ENCODE measurements at places on chromosomes 1 and 21.

- peak; percentile 76 for DNase-seq
These were observed 4.1 kb downstream of the KIF21B start for GRCh38 chr1:201019321-201019977.

- no peak for DNase-seq
These were observed 234.9 kb downstream of the NPHP4 start for GRCh38 chr1:5757187-5757805.

GRCh38 chr1:238681021-238681420, 705.3 kb upstream of the CHRM3 start:
- no peak for DNase-seq

DNA sequence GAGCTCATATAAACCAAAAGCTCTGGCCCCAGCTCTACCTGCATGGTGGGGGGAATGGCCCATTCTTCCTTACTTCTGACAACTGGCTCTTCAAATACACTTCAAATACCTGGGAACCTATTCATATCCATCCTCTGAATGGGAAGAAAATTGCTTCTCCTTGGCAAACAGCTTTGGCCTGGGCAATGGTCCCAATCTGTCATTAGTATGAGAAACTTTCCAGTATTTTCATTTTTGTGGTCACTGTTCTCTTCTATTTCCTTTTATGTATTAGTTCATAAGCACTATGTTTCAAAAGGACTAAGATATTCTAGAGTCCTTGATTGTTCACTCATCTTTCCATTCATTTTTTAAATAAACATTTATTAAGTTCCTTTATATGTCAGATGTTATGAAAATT, 5.2 kb upstream of the HSD3B2 start:
- DNase-seq: no peak

DNA sequence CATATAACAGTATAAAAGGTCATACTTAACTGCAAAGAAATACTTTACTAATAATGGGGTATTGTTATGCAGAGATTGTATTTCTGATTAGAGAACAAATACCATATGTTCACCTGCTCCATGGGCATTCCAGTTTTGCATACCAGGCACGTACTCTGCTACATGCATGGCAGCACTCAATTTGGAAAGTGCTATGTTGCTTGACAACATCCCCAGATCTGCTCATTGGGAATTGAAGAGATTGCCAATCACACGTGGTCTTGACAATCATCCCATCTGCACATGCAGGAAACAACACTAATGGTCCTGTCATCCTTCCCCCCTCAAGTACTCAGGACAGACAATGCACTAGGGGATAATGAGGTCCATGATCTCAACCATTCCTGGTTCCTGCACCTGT, 63.4 kb upstream of the PDE4B start:
- DNase-seq: no peak

- DNase-seq: no peak
These were observed 39.1 kb upstream of the PADI1 start for GRCh38 chr1:17165823-17166222.

- DNase-seq: no peak
These were observed 30.0 kb downstream of the HIVEP3 start for GRCh38 chr1:41888756-41889155.

DNA sequence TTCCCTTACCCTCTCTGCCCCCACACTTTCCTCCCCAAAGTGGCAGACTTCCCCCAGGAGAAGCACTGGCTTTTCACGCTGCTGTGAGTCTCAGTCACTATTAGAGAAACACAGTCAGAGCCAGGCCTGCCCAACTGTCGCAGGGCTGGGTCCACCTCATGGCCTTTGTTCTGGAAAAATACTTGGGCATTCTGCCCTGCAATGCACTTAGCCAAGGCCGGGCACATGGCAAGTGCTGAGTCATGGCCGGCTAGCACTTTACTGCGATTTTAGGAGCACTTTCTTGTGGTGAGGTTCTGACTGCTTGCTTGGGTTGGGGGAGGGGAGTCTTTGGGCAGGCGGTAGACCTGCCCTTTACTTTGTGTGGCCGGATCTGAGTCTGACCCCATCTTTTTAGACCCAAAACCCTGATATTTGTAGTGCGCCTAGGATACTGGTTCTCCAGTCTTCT, 7.7 kb downstream of the EPHX1 start:
- DNase-seq: no peak

DNA sequence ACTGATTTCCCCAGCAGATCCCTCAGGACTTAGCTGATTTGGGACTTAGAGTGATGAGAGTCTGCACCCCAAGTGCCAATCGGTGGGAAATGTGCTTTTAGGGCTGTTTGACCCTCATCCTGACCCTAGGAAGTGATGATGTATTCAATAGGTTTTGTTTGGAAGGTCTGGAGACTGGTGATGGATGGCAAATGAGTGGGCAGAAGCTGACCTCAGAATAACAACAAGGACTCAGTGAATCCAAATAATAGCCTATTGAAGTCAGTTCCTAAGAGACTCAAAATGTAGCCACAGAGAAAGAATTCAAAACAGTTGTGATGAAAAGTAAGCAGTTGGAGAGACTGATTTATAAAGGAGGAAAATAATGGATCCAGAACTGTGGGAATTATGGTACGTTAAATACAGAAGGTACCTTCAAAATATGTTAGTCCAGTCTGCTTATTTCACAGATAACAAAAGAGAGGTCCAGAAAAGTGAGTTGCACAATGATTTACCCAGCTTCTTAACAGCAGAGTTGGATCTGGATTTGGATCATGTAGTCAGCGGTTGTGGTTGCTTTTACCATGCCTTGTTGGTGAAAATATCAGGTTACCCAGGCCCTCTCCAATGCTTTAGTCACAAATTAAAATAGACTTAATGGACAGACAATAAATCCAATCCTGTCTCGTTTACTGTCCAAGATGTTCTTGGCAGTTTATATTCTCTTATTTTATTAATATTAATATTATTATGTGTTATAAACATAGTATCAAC, 123.0 kb upstream of the PTBP2 start:
- DNase-seq: no peak

DNA sequence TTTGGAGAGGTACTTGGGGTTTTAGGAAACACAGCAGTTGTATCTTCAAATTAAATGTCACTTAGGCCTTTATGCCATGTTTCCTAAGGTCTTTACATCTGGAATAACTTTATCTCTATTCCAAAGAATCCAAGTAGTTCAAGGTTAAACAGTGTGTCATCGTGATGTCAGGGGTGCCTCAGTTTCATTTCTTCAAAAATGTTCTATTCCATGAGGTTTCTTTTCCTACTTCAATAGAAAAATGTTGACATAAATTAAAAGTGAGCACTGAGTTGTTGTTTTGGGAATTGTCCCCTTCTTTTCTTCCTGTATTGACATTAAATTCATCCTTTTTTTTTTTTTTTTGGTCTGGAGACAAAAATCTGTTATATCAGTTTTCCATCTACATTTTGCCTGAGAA, 160.6 kb upstream of the C21orf91 start:
- no peak for DNase-seq

DNA sequence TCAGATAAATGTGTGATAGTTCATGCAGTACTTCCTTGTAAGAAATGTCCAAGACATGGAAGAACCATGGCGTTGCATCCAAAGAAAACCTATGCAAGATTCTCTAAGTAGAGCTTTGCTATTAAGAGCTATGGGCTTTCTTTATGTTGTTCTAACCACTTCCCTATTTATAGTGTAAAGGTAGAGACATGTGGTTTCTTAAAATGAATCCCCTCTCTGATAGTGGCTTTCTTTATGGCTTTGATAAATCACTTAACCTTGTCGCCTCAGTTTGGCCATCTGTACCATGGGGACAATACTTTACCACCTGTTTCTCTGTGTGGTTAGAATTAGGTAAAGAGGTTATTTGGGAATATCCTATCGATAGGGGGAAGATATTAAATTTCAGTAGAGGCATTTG, 305.5 kb downstream of the NFIA start:
- no peak for DNase-seq

DNA sequence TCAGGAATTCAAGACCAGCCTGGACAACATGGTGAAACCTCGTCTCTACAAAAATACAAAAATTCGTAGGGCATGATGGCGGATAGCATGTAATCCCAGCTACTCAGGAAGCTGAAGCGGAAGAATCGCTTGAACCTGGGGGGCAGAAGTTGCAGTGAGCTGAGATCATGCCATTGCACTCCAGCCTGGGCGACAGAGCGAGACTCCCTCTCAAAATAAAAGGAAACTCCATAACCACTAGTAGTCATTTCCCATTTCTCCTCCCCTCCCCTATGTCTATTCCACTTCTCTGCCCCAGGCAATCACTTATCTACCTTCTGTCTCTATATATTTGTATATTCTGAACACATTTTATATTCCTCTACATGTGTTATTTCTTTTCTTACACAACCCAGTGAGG, 4.0 kb upstream of the CEP350 start:
- DNase-seq: no peak

DNA sequence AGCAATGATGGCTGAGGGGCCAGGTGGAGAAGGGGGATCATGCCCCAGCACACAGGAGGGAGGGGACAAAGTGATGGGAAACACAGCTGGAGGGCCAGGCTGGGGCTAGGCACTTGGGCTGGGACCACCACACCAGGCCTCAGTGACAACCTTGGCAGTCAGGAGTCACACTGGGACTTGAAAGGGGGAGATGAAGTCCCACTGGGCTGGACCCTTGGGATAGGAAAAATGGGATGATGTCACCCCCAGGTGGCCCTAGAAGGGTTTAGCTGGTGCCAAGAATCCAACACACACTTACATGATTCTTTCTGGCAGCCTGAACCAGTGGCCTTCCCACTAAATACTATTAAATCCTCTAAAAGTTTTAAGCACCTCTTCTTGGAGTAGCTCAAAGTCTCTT, 17.1 kb downstream of the ZBTB17 start:
- no peak for DNase-seq

DNA sequence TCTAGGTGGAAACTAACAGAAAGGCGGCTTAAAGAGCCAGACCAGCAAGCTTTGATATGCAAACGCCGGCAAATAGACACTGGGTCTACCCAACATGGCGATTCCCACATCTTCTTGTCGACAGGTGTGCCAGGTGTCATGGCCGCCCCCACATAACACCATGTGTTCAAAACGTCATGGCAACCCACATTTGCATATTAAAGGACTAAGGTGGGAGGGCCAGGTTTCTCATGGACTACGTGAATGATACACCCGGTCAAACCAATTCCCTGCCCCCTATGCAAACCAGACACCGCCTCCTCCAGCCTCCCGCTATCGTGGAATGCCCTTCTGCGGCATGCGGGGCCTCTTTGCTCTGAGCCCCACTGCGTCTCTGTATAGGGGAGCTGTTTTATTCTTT, 41.3 kb downstream of the ICOSLG start:
- no peak for DNase-seq

DNA sequence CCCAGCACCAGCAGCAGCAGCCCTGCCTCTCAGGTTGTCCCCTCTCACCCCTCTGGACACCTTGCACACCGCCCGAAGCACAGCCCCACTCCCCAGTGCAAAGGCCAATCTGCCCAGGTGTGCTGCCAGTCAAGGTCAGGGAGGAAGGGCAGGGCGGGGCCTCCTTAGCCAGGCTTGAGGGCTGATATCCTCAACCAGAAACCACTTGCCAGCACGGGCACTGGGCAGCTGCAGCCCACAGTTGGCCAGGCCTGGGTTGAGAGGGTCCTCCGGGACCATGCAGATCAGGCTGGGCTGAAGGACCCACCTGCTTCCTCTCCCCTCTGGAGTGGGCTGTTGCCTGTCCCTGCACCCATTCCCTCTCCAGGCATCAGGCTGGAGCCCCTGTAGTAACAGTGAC, 588.3 kb downstream of the NPHP4 start:
- no peak for DNase-seq

DNA sequence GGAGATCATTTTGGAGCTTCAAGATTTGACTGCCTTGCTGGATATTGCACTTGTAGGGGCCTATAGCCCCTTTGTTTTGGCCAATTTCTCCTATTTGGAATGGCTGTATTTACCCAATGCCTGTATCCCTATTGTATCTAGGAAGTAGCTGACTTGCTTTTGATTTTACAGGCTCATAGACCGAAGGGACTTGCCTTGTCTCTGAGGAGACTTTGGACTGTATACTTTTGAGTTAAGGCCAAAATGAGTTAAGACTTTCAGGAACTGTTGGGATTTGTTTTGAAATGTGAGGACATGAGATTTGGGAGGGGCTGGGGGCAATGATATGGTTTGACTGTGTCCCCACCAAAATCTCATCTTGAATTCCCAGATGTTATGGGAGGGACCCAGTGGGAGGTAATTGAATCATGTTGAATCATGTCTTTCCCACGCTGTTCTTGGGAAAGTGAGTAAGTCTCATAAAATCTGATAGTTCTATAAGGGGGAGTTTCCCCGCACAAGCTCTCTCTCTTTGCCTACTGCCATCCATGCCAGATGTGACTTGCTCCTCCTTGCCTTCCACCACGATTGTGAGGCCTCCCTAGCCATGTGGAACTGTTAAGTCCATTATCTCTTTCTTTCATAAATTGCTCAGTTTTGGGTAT, 276.1 kb downstream of the LMX1A start:
- DNase-seq: no peak

DNA sequence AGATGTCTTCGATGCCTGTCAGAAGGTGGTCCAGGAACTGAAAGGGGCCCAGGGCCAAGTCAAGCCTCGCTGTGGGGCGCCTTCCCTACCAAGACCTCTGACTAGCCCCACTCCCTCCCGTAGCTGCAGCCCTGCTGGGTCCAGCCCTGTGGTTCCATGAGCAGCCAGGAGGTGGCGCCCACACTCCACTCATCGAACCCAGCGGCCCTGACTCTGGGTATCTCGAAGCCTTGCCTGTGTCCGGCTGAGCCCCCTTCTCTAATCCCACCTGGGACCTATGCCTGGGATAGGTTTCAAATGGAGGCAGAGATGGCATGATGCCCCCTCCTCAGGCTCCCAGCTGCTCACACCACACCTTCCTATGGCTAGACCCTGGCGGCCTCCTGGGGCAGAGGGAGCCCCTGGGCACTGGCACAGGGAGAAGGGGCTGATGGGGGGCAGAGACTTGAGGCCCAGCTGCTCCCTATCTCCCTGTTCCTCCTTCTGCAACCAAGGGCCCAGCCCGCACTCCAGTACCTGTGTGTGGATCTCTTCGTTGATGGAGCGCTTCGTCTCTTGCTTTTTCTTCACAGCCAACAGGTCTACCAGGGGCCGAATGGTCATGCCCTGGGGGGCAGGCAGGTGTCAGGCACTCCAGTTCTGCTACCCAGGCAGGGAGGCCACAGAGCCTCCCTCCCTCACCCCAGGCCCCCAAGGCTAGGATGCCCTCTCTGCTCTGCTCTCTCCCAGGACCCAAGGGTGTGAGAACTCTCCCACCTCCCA, 52.0 kb downstream of the SLC9A1 start:
- DNase-seq: peak; percentile 62

- no peak for DNase-seq
These were observed 102.7 kb upstream of the C1orf174 start for GRCh38 chr1:4002741-4003140.

DNA sequence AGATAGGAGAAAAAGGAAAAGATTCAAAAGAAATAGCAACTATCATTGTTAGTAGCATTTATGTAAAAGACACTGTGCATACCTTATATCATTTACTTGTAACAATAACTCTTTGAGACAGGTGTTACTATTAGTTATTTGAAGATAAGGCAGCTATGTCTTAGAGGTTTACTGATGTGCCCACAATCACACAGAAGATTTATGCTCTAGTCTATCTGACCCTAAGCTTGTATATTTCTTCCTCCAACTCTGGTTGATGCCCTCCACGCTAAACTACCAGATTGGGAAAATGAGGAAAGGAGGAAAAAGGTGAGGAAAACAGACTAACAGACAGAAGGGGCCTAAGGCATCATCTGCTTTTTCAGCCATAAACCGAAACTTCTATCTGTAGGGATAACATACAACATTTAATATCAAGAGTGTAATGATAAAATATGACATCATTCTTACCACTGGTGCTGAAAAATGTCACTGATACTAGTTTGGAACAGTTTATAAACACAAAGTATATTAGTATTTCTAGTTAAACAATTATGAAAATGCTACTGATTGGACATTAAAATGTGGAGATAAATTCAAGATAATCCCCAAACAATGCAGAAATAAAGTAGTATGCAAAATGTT, 5.1 kb downstream of the COLGALT2 start:
- no peak for DNase-seq

Data from stimulated activated CD8-positive, alpha-beta memory T cell treated with anti-CD3 and anti-CD28 coated beads, Interleukin-4, amount 100 ng/mL, for 1 hour (primary cell).